ENCODE measurements at places on chromosomes 11 and 22.

DNA sequence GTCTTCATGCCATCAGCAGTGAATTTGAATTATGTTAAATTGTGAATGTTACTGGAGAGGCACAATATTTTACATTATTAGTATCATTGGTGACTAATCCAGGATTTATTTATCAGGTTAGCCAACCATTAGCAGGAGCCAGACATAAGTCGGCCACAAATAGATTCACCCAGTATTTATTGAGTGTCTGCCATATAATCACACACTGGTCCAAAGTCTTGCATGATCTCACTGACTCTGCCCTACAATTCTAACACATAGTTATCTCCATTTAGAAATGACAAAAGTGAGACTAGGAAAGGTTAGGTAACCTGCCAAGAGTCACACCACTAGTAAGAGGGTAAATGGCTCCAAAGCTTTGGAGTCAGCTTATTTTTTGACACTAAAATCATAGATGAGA lies 179.6 kb downstream of the BLID start:
- DNase-seq = no peak

GRCh38 chr22:49786976-49787706 lies 40.5 kb downstream of the BRD1 start:
- no peak for DNase-seq

- DNase-seq = no peak
These were observed 645.6 kb upstream of the LUZP2 start for GRCh38 chr11:23851216-23851615.

DNA sequence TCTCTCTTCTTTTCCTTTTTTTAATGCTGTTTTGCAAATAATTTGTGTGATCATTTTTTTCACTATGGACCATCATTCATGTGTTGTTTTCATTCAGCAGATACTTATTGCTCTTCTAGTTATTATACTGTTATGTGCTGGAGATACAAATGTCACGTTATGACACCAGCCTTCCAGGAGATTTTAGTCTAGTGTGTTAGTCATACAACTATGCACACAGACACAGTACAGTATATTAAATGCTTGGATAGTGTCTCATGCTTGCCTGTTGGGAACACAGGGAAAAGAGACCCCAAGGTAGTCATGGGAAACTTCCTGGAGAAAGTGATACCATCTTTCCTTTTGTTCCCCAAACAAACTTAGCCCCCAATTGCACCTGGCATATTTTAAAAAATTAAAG lies 116.1 kb downstream of the UVRAG start:
- DNase-seq = no peak

DNA sequence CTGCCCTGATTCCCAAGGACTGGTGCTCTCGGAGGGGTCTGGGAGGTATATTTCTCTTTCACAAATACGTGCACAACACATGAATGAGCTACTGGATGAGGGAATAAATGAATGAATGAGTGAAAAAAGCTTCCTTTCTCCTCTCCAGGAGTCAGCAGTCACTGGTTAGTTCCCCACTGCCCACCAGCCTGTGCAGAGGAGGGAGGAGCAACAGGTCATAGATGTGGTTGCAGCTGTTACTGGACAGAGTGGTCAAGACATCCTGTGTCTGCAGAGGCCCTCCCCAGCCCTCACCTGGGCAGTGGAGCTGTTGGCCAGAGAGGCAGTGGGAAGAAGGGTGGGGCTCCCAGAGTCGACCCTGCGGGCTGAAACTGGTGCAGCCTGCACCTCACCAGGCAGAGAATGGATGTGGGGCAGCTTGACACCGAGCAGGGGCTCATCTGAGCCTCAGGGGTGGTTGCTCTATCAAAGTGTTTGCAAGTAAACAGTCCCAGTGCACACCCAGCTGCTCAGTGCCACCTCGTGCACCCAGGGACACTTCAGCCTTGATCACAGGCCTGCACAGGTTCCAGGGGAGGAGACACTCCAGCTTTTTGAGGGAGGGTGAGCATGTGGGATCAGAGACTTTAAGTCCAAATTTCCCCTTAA lies 1.4 kb upstream of the VPREB1 start:
- no peak for DNase-seq

DNA sequence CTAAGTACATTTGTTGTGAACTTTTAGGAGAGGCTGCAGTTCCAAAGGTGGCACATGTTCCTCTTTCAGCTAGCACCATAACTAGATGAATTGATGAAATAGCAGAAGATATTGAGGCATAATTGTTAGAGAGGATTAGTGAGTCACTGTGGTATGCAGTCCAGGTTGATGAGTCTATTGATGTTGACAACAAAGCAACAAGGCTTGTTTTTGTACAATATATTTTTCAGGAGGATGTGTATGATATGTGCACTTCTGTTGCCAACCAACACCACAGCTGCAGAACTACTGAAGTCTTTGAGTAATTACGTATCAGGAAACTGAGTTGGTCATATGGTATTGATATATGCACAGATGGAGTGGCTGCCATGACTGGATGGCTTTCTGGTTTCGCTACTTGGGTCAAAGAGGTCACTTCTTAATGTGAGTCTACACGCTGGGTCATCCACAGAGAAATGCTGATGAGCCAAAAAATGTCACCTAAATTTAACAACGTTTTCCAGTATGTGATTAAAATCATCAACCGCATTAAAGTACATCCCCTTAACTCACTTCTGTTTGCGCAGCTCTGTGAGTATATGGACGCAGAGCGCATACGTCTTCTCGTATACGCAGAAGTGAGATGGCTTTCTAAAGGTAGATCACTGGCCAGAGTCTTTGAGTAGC lies 261.3 kb upstream of the ANO5 start:
- no peak for DNase-seq

DNA sequence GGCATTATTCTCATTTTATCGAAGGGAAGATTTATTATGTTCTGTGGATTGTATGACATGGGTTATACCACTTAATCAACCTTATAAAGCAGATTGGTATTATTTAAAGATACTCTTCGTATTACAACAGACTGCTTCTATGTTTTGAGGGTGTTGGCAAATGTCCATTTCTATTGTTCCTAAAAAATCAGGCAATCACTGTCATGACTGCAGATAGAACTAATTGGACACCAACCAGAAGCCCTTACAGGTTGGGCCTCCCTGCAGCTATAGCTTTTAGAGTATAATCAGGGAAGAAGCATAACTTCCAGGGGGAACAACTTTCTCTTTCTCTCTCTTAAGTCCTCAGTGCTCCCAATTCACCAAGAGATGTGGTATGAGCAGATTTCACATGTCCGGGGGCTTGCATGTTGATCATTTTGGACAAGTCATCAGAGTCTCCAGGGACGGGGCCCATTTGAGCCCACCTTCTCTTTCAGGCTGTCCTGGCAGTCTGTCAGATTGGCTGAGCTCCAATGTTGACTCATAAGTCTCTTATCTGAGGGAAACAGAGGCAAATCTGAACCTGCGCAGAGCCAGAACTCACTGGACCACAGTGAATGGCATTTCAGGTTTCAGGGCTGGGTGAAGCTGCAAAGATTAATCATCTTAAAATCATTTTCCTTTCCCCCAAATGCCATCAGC lies 264.0 kb upstream of the CCDC90B start:
- DNase-seq = no peak

DNA sequence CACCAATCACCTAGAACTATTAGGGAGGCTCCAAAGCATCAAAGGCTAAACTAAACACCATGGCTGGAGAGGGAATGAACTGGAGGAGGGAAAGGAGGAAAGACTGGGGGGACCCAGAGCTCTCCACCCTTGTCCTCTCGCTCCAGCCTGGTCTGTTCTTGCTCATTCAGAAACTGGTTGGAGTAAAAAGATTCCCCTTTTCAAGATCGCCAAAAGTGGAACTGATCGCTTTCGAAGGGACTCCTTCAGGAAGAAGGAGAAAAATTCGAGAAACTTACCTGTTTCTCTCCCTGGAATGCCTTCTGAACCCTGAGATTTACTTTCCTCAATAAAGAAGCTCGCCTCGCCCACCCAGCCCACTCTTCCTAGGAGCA lies 46.9 kb downstream of the OR4D9 start:
- no peak for DNase-seq

GRCh38 chr11:82974851-82975250 lies 73.3 kb downstream of the DDIAS start:
- DNase-seq = no peak

- DNase-seq = no peak
These were observed 734.3 kb upstream of the ARHGAP42 start for GRCh38 chr11:99952816-99953215.

GRCh38 chr11:74707182-74707581 lies 24.0 kb downstream of the CHRDL2 start:
- DNase-seq = no peak

DNA sequence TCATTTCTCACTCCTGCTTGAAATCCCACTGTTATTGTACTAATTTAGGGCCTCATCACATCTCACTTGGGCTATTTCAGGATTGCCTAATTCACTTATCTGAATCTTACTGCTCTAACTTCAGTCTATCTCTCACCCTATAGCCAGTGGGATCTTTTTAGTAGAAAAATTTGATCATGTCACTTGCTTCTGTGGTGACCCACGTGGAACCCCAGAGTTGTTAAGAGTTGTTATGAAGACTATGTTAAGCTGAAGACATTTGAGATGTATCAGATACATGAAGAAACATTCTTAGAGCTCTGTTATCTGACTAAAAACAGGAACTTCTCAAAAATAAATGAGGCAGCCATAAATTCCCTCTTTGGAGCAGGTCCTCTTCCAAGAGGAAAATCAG lies 1375.6 kb upstream of the TENM4 start:
- no peak for DNase-seq

GRCh38 chr22:32707971-32708370 lies 93.5 kb upstream of the TIMP3 start:
- DNase-seq = no peak

DNA sequence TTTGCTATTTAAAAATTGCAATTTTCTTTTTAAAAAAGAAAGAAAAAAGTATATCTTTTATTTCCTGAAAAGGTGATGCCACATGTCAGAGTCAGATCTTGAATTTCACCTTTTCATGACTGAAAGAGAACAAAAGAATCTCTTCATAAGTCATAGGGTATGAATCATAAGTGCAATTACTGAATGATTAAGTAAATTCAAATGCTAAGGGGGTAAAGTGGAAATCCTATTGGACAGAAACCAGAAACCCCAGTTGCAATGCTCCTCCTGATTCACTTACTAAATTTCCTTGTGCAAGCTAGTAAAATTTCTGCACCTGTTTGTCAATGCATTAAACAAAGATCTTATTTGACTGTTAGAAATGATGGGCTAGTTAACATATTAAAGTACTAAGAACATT lies 8.2 kb upstream of the PRRG4 start:
- no peak for DNase-seq

DNA sequence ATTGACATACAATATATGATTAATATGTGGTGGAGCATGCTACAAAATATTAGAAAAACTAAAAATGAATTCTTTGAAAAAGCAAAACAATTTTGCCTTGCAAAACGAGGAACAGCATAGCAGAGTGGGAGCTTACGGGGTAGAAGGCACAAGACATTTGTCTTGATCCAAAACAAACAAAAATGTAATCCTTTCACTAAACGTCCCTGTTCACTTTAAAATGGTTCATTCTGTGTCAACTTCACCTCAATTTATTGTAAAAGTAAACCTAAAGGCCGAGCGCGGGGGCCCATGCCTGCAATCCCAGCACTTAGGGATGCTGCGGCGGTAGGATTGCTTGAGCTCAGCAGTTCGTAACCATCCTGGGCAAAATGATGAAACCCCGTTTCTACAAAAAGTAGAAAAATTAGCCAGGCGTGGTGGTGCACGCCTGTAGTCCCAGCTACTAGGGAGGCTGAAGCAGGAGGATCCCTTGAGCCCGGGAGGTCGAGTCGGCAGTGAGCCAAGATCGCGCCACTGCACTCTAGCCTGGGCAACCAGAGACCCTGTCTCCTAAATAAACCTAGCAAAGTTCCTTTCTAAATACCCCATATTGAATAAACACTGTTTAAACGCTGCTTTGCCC lies 2.0 kb downstream of the PRDM10 start:
- DNase-seq = no peak

All from HTR-8/SVneo (cell line).